NCI-H774 (cell line): ENCODE measurements at places on chromosomes 7 and 10.

- DNase-seq = no peak
Observed at GRCh38 chr7:32250003-32250402, 179.8 kb upstream of the PDE1C start.

DNA sequence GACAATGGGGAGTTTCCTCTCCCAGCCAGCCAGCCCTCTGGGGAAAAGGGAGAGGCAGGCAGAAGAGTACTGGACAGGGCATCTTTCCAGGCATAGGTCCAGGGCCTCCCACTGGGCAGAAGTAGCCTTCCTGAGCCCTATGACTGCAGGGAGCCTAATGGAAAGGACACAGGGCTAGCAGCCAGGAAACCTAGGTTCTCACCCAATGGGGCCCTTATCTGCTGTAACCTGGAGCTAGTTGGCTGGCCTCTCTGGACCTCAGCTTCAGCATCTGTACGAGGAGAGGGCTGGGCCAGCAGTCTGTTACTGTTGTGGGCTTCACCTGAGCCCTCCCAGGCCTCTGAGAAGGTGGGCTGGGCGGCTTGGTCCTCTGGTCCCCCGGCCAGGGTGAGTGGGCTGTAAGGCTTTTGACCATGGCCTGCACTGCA is 22.4 kb downstream of the LDB3 start:
- no peak for DNase-seq

- DNase-seq = no peak
Observed at GRCh38 chr7:134662871-134663205, 16.2 kb downstream of the BPGM start.

- no peak for DNase-seq
Observed at GRCh38 chr7:105799006-105799405, 77.4 kb downstream of the ATXN7L1 start.

DNA sequence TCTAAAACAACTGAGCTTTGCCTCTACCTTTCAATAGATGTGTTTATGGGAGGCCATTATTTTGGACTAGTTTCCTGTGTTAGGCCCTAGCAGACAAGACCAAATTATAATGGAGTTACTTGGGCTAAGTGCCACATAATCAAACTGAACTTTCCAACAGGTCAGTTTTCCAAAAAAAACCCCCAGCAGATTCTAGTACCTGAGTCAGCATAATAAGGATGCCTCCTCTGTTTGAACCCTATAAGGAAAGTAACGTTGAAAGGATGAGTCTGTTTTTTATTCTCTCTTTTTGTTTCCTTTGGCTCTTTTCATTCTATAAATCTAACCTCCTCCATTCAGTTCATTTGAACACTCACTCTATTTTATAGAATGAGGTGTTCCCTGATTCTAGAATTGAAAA is 148.1 kb upstream of the FAM3C start:
- DNase-seq = no peak

DNA sequence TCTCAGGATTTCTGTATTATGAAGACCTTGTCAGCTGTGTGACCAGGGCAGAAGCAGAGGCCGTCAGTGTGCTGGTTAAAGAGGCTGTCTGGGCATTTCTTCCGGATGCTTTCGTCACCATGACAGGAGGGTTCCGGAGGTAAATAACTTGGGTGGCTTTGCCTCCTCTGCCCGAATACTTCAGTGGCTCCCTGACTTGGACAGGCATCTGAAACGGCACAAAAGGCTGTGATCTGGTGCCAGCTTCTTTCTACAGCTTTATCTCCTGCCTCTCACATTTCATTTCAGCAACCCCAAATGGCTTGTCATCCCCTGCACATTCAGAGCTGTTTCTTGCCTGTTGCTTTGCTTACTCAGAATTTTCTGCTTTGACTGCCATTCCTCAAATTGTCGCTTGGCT is 23.2 kb downstream of the DNTT start:
- no peak for DNase-seq

DNA sequence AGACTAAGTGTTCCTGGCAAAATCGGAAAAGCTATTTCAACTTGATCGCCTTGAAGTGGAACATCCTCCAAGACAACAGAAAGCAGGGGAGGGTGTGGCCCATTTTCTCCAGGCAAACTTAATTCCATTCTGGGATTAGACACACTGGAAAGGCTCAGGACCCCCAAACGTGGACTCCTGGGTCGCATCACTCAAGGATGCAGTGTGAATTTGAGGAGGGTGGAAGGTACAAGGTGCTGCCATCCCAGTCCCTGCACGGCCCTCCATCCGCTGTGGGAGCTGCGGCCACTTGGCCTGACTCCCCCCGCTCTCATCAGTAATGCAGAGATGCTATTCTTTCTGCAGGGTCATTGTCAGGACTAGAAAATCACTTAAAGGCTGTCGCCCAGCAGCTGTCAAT is 2.4 kb downstream of the CNPY1 start:
- no peak for DNase-seq

- DNase-seq = no peak
Observed at GRCh38 chr7:56083150-56083785, 9.5 kb downstream of the PHKG1 start.

DNA sequence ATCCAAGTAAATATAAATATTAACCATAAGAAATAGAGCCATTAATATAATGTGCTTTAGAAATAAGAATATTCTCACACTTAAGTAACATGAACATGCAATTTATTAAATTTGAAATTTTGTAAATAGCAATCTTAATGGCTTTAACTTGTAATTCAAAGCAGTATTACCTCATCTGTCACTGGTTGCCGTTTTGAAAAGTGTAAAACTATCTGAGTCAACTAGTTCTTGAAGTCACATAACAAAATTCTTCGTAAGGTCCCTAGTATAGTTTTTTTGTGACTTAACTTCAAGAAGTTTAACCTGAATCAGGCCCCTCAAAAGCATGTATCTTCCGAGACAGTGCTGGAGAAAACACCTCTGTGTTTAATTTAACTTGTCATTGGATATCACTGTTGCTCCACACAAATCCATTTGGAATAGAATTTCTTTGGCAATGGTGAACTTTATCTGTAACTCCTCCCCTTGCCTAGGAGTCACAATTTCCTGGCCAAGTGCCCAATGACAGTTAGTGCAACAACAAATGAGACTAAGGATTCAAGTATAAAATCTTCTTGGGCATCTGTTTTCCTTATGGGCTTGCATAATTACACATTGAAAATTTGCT is 47.1 kb downstream of the NT5C2 start:
- no peak for DNase-seq

DNA sequence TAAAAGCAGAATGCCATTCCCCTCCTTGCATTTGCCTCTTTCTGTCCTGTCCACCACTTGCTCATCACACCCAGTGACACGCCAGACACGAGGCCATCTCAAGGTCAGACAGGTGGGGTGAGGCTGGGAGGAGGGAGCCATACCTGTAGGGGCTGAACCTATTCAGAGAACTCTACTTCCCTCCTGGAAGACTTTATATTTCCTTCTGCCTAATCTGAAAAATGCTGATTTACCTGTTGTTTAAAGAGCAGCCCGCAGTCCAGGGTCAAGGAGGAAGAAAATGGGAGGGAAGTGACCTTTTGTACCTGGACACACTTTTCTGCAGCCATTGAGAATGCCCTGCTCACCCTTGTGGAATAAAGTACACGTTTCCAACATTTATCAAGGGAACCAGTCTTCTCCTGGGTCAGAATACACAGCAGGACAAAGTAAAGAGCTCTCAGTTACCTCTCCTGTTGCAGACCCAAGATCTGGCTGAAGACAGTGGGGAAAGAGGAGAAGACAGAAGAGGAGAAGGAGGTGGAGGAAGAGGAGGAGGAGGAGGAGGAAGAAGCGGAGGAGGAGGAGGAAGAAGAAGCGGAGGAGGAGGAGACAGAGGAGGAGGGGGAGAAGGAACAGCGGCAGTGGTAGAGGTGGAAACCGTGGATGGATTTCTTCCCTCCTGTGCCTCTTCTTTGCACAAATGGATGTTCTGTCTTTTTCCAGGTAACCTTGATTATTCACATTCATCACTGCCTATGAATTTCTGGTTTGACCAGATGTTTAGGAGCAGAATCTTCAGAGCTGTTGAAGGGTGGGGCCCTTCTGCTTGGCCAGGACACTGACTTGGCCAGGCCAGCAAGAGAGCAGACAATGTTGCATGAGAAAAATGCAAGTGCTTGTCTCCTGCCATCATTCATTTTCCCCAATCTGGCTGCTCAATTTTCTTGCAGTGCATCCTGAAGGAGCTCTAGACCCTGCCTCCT is 1.2 kb upstream of the BLNK start:
- no peak for DNase-seq

DNA sequence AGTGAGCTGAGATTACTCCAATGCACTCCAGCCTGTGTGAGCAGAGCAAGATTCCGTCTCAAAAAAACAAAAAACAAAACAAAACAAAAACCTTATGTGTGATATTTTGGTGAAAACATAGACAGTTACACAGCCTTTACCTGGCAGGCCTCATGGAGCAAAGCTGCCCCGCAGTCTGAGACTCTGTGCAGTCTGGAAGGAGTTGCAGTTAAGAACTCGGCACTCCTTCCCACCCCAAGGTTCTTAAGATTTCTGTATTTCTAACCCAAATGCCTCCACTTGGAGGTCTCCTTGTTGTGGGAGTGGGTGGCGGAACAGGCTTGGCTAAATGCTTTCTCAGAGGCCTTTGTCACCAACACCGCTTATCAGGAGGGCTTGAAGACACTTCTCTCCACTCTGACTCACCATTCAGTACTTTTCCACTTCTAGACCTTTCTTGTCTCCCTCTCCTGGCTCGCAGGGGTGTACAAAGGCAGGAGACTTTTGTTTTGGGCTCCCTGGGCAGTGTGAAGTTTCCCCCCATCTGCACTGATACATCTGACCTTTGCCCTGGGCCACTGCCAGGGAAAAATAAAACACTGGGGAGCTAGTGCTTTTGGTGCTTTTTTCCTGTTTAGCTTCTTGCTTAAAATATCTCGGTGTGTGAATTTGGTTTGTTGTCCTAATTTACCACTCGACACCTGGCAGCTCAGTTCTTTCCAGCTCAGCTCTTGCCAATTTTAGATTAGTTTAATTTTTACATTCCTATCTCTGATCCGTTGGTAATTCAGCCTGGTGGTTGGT is 51.3 kb upstream of the MAGI2 start:
- DNase-seq = no peak

- no peak for DNase-seq
Observed at GRCh38 chr10:76882245-76882644, 755.4 kb downstream of the KCNMA1 start.

DNA sequence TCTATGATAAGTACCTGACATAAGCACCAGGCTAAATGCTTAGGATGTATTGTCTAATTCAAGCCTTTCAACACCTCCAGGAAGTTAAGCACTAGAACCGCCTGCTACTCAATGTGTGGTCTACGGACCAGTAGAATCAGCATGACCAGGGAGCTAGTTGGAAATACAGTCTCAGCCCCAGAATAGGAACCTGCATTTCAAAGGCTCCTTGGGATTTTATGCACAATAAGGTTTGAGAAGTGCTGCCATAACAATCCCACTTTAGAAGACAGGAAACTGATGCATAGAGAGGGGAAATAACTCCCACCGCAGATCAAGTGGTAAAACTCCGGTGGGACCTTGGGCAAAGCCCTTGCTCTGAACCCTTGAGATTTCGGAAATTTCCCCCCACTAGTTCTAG is 8.8 kb upstream of the DUSP5 start:
- no peak for DNase-seq

GRCh38 chr7:1591876-1592275 is 22.0 kb upstream of the PSMG3 start:
- no peak for DNase-seq

DNA sequence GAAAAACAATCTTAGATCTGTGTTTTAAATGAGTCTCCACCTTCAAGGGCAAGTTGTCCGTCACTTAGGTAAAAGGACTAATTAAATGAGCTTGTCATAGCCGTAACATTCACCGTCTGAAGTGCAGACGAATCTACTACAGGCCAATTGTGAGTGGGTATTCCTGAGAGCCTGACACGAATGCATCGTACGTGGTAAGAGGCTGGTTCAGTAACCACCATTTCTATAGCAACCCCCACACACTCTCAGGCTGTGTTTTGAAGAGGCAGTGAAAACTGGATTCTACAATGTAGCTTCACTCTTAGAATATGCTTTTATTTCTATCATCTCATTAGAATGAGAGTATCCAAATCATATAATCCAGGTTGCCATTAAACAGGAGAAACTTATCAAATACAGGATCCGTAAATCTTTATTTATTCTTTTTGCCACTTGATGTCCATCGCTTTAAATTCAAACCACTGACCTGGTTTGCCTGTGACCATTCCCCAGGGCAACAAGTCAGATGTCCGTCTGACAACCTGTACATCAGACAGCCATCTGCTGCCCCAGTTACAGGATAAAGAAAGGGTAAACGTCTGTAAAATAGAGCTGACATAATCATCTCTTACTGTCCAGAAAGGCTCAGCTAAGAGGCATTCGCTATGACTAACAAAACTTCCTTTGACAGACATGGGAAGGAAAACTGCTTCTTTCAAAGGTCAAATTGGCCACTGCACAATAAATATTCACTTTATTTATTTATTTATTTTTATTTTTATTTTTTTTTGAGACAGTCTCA is 70.3 kb upstream of the NMT2 start:
- DNase-seq = no peak

DNA sequence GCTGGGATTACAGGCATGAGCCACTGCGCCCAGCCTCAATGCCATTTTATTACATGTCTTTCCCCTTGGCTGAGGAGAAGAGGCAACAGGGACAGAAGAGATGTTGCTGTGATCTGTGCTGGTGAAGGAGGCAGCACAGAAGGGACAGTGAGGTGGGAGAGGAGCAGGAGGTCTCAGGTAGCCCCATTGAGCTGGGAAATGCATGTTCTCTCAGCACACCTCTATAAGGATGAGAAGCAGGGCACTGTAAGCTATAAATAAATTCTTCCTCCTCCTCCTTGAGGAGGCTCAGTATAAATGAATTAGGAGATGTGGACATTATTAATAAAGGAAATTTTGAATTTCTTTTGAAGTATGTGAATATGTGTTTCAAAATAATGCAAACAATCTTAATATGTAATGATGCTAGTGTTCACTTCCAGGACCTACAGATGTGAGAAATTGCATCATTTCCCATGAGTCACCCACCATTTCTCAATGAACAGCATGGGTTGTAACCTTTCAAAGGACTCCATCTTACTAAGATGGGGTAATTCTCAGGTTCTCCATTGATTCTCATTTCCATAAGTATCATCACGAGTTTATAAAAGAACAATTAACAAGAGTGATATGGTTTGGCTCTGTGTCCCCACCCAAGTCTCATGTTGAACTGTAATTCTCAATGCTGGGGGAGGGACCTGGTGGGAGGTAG is 88.9 kb upstream of the ODAD2 start:
- DNase-seq = no peak

DNA sequence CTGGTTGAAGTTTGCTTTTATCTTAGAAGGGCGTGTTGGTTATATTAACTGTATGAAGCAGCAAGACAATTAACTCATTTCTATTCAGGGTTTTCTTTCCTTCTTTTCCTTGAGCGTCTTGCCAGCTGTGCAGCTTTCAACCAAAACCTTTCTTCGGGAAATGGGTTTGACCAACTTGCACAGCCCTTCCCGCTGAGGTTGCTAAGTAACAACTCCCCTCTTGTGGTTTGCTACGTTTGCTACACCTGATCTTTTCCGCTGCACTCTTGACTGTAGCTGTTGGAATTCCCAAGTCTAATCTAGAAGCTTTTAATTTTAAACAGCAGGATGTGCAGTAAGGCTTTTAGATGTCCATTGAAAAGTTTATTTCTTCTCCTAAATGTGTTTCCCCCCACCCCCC is 116.9 kb downstream of the CDCA7L start:
- DNase-seq = no peak

GRCh38 chr10:15313843-15314242 is 57.2 kb downstream of the FAM171A1 start:
- DNase-seq = no peak
